Mammary epithelial cell (primary cell): ENCODE measurements at places on chromosomes 11 and 22.

DNA sequence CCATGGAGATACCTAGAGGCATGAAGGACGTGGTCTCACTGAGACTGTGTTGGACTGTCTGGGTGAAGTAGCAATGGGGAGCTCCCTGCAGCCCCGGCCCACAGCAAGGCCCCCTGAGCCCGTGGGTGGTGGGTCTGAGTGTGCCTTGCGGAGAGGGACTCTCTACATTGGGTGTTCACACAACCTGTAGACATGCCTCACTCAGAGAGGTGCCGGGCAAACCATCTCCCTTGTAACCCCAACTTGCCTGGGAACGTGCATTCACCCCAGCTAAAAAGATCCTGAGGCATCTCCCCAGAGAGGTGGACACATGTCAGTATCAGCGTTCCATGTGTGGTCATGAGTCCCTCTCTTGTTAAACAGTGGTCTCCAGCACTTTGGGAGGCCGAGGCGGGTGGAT lies 2.1 kb downstream of the VPREB1 start:
- no peak for DNase-seq

DNA sequence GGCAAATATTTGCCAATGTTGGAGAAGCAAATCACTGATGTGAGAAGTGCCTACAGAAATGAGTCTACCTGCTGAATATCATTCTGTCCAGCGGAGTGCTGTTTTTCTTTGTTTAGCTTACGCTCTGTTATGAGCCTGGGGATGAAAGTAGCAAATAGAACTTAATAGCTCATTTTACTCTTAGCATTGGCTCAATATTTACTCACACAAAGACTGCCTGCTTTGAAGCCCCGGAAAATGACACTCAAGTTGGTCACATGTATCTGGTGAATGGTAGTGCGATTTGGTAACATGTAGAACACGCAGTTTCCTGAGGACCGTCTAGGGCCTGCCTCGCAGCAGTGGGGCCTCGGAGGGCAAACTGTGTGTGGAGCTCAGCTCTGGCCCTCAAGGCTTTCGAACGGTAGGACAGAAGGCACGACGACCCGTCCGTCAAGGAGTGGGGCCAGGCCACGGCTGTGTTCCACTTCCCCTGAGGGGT lies 38.9 kb downstream of the TBC1D22A start:
- DNase-seq = no peak

- no peak for DNase-seq
These were observed 678.7 kb upstream of the ARHGAP42 start for GRCh38 chr11:100008417-100008816.

DNA sequence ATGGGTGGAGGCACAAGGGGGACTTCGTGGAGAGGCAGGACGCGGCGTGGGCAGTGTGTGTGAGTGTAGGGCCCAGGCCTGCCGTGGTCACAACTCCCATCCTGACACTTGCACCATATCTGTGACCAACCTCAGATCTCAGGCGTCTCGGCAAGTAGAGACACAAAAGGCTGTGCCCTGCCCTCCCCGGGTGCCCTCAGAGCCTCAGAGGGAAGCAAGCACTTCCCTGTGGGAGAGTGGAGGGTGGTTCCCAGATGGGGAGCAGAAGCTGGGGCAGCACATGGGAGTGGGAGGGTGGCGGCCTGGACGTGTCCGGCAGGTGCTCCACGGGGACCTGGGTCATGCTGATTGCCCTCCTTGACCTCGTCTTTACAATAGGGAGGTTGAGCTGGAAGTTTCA lies 20.4 kb downstream of the B3GAT1 start:
- DNase-seq = no peak

DNA sequence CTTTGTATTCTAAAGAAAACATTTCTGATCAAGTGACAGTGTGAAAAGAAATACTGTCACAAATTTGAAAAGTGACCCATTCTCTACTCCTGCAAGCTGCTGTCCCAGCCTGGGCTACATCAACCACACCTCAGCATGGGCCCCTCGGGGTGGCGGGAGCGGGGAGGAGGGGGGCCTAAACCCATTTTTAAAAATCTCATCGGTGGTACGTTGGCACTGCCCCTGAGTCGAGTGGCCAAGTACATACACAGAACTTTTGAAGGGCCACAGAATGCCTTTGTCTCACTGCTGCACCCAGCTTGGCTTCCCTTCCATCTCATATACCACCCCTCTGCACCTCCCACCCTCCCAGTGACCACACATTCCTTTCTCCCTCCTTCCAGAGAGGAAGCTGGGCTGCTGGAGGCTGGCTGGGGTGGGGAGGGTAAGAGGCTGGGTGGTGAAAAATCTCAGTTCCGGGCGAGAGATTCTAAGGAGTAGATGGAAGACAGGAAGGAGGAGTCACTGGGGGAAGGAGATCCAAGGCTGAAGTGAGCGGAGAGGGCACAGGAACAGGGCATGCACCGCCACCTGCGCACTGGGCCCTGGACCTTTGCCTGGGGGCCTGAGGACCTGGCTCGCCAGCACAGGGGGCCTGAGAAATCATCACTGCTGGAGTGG lies 21.1 kb downstream of the FXYD6 start:
- DNase-seq = no peak

GRCh38 chr11:124578761-124579160 lies 9.0 kb downstream of the OR8A1 start:
- DNase-seq = no peak

- DNase-seq = no peak
These were observed 99.2 kb upstream of the FGF3 start for GRCh38 chr11:69918231-69918937.
